ENCODE measurements at places on chromosomes 7 and 10. TPM values are rescaled to one million over a fixed set of nuclear protein-coding genes. Genes with fewer than 3 reads are reported as not detected.

GRCh38 chr10:50846753-50847152 is 38.7 kb downstream of the A1CF start:
- no peak for DNase-seq

DNA sequence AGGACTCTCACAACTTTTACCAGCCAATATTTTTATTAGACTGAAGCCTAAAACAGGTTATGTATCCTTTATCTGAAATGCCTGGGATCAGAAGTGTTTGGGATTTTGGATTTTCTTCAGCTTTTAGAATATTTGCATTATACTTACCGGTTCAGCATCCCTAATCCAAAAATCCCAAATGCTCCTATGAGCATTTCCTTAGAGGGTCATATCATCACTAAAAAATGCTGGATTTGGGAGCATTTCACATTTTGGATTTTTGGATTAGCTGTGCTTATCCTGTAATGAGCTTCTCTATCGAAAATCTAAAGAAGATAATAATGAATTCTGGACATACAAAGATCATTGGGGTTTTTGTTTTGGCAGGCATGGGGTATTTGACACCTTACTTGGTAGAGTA is 53.0 kb downstream of the RALA start:
- no peak for DNase-seq

DNA sequence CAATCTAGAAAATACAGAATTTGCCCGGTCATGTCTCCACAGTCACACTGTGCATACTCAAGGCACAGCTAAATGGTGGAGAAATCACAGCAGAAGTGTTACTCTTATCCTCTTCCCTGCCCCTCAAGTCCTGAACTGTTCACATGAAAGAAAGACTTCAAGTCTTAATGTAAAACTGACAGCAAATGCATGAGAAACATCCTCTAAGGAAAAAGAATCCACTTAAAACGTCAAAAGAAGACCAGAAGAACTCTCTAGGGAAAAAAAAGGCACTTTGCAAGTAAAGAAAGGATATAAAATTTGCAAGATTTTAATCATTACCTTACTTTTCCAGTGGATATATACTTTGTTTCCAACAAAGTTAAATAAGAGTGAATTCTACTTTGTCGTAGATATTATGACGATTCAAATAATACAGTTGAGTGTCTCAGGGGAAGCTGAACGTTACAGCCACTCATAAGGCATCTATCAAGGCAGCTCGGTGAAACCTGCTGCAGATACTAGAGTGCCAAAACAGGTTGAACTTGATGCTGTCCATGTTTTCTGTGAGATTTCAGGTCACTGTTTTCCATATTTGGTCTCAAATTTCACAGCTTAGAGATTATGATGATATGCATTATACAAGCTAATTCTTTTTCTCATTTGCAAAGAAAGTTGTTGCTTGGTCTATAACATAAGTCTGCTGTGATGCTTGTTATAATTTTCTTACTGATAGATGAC is 155.0 kb downstream of the CTTNBP2 start:
- DNase-seq: no peak

The GIMAP4 gene
- 667 TPM for polyA plus RNA-seq

- DNase-seq: no peak
Measured at GRCh38 chr7:46854958-46855473, 726.9 kb downstream of the TNS3 start.

The KIF5B gene
- polyA plus RNA-seq: 26.6 TPM

GRCh38 chr7:90487808-90488207 is 18.4 kb downstream of the PTTG1IP2 start:
- no peak for DNase-seq

GRCh38 chr10:119543814-119544642 is 1.5 kb upstream of the RGS10 start:
- no peak for DNase-seq

GRCh38 chr7:146136357-146136875 is 19.8 kb downstream of the CNTNAP2 start:
- no peak for DNase-seq

DNA sequence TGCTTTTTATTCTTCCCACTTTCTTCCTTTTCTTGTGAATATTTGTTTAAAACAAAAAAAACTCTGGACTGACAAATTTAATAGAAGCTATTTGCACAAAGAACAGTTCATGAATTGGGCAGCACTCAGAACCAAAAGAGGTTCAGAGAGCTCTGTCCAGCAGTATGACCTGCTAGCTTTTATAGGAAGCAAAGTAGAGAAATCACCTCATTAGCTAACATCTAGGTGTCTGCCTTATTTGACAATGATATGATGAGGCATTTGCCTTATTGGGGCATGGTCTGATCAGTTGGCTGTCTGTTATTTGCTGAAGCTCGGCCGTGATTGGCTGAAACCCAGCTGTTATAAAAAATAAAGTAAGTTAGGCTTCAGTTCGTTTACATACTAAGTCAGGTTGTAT is 819 bp upstream of the TRIM4 start:
- no peak for DNase-seq

DNA sequence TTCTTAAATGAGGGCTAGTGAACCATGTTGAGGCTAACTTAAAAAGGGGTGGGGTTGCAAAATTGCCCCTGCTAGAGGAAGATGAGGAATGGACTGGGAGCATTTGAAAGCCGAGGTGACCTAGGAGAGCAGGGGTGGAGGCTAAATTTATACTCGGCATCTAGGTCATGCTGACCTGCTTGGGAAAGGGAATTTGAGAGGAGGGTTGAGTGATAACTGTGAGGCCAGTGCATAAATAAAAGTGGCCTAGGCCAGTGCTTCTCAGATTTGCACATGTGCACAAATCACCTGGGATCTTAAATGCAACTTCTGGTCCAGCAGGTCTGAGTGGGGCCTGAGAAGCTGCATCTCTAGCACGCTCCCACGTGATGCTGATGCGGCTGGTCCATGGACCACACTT is 70.4 kb downstream of the CDK1 start:
- DNase-seq: no peak

The SPDYE2 gene
- 0.63 TPM for polyA plus RNA-seq

The ERLIN1 gene
- 14.4 TPM for polyA plus RNA-seq

The PTN gene
- not detected for polyA plus RNA-seq

All from CD4-positive, CD25-positive, alpha-beta regulatory T cell (primary cell).